ENCODE measurements at places on chromosomes 2 and 18.

GRCh38 chr2:26764078-26764887 is at the start of gene SLC35F6:
TSS of gene SLC35F6 (plus strand) at chr2:26764284. CDS start at chr2:26764350, 66 bp downstream.
- peak; percentile 89 for DNase-seq

DNA sequence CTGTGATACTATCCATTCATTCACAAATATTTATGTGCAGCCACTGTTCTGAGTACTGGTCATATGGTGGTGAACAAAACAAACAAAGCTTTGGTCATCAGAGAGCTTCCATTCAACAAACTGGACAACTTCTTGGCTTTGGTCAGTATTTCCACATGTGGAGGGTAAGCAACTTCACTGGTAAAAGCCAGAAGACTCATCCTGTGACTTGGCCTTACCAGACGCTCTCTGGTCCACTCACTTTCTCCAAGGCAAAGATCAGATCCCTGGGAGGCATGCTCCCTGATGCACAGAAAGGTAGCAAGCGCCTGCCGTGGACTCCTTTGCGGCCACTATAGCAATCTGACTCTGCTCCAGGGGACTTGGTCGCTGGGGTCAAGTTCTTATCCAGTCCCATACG is 179.5 kb downstream of the EN1 start:
- DNase-seq, result no peak

GRCh38 chr2:191869178-191869577 is 22.3 kb upstream of the CAVIN2 start:
- no peak for DNase-seq

DNA sequence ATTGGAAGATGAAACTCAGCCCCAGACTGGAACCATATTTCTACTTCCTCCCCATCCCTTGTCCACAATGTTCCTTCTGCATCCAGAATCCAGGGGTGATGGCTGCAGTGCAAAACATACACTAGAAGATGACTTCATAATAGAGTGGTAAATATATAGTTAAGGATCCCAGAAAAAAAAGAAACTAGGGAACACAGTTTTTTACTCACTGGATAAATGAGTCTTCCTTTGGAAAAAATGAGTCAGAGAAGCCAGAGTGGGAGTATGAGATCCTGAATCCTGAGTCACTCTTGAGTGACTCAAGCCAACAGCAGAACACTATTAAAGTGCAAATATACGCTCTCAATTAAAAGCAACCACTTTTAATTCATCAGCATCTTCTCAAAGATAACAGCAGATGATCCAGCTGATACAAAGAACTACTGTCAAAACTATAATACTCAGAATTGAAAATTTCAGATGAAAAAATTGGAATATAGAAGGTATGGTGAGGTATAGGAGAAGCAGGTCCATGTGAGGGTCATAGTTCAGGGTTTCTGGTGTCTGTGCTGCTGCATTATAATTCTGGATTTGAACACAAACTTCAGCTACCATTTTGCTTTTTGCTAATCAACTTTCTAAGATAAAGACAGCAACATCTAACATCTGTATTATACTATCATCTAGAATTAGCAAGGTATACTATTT is 987.2 kb upstream of the CDH2 start:
- no peak for DNase-seq

DNA sequence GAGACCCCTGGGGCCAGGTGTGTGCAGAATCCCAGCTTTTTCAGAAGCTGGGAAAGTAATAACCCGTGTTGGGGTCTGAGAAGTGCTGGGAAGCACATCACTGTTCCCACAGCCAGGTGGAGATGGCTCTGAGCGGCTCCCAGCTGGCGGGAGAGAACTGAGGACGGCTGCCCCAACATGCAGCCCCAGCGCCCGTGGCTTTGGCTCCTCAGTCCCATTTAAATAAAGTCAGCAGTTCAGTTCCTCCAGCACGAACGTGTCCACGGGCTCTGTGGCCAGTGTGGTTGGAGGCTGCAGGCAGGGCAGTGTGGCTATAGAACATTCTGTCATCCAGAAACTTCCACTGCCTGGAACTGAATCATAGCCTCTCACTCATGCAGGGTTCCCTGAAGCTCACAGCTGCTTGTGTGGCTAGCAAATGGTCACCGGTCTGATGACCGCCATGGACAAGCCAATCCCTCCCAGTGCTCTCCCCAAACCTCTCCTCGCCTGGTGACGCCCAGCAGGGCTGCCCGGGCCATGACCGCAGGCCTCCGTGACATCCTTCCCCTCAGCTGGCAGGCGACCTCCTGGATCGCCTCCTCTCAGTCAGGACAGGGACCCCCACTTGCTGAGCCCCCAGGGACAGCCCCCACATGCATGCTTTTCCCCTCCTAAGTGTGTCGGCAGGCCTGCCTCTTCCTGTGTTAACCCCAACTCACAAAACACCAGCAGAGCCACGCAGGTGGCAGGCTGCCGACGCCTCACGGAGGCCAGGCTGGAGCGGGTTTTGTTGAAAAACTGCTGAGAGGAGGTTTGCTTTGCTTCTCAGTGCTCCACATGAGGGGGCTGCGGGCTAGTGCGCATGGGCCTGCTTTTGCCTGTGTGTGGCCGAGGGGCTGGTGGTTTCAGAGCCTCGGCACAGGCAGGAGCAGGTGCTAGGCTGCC is 1.3 kb downstream of the RTP5 start:
- DNase-seq, result peak; percentile 47

GRCh38 chr2:111121828-111122630 is 1.3 kb downstream of the BCL2L11 start:
- peak; percentile 90 for DNase-seq

DNA sequence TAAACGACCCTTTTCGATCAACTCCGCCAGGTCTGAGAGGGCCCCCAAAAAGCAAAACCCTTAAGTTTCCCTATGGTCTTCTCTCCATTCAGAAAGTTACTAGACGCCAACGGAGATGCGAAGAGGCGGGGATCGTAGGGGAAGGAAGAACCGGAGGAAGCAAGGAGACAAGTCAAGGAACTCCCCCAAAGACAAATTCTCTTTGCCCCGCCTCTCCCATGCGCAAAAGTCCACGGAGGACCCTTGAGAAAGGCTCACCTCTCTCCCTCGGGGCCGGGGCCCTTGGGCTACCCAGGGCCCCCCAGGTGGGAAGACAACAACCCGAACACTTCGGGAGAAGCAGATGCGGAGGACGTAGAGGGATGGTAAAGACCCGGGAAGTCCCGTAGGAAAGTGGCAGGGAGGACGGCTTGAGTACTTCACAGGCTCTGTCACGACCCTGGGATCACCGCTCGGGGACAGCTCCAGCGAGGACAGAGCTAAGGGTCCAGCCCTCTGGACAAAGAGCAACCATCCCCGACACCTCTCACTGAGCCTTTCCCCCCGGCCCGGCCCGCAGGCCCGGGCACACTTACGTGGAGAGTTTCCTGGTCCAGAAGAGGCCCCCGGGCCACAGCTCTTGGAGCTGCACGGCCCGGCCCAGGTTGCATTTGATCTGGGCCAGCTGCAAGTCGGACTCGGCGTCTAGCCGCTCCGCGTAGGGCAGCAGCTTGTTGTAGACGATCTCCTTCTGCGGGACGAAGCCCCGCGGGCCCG is 647 bp downstream of the PSME4 start:
- peak; percentile 54 for DNase-seq

- DNase-seq, result no peak
Measured at GRCh38 chr2:154457286-154457685, 241.2 kb upstream of the KCNJ3 start.

DNA sequence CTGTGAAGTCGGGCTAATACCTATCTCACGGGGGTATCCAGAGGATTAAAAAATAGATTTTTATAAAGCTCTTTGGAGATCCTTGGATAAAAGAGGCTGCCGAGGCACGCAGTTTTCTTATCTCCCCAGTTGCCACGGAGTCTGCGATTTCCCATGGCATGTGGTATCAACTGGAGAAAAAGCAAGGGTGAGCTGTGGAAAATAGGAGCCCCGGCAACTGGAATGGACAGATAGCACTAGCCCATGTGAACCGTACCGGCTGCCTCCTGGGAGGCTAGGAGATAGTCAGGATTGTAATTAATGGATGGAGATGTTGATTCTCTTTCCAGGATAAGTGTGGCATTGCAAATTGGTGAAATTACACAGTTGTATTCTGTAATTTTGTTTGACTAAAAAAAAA is 407.6 kb upstream of the KCNH7 start:
- DNase-seq, result no peak

GRCh38 chr2:182226807-182227206 is 200.0 kb downstream of the PDE1A start:
- no peak for DNase-seq

DNA sequence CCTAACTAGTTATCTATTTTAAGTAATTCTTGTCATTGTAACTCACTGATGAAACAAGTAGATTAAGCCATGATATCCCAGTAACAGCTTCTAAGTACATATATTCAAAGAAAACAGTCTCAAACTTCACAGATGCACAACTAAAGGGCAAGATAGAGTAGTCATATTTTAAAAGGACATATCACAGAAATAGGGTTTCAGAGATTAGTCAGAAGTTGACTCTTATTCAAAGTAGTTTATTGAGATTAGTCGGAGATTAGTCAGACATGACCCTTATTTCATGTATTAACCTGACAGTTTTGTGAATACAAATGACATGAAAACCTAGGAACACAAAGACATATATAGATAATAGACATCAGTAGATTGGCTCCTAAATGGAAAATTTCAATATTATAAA is 15.9 kb upstream of the CHAC2 start:
- no peak for DNase-seq

DNA sequence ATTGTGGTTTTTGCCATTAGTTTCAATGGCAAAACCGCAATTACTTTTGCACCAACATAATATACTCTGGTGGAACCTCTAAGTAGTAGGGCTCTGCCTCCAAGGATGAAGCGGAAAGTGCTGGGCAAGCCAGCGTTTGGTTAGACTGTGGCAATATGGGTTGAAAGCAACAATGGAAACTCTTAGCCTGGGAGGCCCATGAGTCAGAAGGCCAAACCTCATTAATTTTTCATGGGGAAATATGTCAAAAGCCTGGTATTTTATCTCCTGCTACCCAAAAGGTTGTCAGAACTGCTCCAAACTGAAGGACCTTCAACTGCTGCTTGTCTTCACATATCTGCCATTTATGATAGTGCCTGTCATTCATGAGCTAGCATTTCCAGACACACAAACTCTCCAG is 179.1 kb upstream of the CYP26B1 start:
- no peak for DNase-seq

DNA sequence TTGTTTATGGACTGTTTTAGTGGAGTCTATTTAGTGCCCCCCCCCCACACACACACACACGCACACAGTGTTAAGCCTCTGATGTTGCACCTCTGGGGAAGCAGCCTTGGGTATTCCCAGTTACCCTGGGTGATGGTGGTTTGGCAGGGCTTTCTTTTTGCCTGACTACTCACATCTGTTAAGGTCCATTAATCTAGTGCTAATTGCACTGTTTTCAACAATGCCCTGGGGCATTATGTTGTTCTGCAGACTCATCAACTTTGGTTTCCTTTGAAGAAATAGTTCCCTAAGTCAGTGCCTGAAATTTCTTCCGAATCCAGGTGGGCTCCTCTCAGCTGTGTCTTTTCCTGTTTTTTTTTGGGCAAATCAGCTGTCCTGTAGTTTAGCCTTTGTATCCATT is 34.7 kb downstream of the SPOPL start:
- no peak for DNase-seq

- DNase-seq, result no peak
Measured at GRCh38 chr2:189466046-189466445, 24.8 kb downstream of the WDR75 start.

DNA sequence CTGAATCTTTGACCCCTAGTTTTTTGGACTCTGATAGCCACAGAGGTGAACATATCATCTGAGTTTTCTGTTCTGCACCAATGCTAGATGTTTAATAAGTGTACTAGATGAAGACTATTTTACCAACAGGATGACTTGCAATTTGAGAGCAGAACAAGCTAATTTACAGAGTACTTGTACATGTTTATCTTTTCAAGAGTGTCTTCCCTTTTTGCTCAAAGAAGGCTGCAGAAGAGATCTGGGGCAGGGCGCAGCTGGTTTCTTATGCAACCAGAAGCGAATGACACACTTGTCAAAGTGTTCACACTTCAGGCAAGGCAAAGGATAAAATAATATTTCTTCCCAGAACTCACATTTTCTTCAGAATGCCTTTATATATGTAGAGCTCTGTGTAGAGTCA is 86.0 kb downstream of the VWA3B start:
- DNase-seq, result no peak

DNA sequence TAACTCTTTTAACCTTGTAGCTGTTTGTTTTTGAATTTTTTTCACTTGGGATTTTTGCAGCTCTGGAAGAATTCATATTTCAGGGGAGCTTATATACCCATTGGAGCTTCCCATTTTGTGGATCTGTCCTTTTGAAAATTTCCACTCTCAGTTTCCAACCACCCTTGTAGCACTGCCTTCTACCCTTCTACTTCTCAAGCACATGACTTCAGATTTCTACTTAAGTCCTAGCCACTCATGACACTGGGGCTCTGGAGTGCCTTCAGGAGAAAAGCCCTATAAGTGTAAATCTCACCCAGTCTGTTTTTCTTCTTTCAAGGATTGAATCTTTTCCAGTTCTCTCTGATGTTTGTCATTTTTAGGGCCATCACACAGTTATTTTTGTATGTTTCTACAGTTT is 283.7 kb upstream of the KCNH7 start:
- no peak for DNase-seq
